Stimulated activated CD8-positive, alpha-beta memory T cell treated with anti-CD3 and anti-CD28 coated beads, Interleukin-7, amount 100 ng/mL, for 24 hours (primary cell): ENCODE measurements at places on chromosomes 5 and 9.

DNA sequence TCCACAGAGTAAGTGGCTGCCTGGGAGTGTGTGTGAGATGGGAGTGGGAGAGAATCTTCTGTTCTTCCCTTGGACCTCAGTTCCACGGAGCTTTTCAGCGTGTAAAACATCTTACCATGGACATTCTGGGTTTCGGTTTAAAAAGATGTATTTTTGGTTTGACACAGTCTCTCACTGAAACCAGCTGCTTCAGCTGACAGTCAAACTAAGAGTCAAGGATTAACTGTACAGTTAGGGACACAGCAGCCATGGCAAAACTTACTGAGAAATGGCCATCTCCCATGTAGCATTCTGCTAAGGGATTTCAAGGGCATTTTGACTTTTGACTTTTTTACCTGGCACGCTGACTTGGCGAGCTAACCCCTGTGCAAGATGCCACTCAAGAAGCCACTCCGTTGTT, 93.8 kb upstream of the IL12B start:
- no peak for DNase-seq

GRCh38 chr5:107670932-107671741, at the start of gene EFNA5:
Gene EFNA5, minus strand, starts transcription at chr5:107670937.
- no peak for DNase-seq

DNA sequence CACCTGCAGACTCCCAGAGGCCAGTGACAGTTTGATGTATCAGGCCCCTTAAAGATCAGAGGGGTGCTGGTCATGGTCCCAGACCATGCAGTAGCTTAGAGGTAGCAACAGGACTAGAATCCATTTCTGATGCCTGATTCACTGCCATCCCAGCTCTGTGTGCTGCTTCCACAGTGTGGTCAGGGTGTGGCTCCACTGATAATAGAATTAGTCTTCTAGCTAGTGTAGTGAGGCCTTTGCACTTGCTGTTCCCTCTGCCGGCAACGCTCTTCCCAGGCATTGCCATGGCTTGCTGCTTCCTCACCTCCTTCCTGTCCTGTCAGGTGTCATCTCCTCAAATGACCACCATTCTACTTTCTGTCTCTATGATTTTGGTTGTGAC, 15.8 kb downstream of the PPARGC1B start:
- DNase-seq, result no peak

DNA sequence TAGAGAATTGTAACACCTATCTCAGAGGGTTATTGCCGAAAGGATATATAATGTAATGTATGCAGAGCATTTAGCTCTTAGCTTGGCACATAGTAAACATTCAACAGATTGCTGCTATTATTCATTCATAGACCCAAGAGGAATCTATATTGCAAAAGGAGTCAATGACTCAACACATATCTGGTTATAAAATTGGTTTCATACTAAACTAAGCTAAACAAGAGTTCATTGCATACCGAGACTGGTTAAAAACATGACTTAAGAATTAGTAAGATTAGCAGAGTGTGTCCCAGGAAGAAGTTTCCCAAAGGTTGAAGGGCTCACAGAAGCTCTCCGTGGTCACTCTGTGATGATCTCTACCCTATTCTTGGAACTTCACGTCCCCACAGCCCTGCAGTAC, 339.6 kb upstream of the CCNH start:
- DNase-seq, result no peak

- no peak for DNase-seq
Measured at GRCh38 chr9:137083394-137084004, 3.3 kb upstream of the MAN1B1 start.

GRCh38 chr9:135729480-135729879, 27.5 kb downstream of the KCNT1 start:
- DNase-seq, result no peak

DNA sequence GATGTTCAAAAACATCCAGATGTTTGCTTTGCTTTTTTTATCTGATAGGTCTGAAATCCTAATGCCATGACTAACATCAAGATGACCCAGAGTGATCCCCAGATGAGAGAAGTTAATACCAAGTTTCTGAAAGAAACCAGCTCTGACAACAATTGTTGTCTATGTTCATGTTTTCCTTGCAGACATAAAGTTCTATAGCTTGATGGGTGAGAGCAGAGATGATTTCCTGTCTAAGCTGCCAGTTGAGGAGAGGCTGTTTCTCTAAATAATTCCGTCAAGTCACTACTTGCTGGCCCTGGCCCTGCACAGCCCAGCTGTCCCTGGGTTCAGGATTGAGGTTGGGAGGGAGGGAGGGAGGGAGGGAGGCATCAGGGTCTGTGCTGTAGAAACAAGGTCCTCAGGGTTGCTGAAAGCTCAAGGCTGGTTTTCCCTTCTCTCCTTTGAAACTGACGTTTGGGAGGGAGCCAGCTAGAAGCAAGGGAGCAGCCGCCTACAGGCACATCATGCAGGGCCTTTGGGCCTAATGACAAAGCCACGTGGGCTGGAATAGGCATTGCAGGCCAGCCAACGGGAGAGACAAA, 3.9 kb downstream of the SPARC start:
- no peak for DNase-seq

GRCh38 chr9:94286116-94286515, 27.0 kb downstream of the ZNF169 start:
- no peak for DNase-seq

DNA sequence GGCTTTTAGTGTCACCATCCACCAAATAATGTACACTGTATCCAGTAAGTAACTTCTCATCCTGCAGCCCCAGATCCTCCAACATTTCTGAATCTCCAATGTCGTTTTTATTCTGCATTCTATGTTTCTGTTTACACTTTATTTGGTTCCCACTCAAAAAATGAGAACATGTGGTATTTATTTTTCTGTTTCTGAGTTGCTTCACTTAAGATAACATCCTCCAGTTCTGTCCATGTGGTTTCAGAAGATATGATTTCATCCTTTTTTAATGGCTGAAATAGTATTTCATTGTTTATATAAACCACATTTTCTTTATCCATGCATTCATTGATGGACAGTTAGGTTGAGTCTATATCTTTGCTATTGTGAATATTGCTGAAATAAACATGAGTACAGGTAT, 677.3 kb upstream of the FTMT start:
- DNase-seq, result no peak

GRCh38 chr9:130137081-130137640, 35.0 kb upstream of the NCS1 start:
- no peak for DNase-seq

DNA sequence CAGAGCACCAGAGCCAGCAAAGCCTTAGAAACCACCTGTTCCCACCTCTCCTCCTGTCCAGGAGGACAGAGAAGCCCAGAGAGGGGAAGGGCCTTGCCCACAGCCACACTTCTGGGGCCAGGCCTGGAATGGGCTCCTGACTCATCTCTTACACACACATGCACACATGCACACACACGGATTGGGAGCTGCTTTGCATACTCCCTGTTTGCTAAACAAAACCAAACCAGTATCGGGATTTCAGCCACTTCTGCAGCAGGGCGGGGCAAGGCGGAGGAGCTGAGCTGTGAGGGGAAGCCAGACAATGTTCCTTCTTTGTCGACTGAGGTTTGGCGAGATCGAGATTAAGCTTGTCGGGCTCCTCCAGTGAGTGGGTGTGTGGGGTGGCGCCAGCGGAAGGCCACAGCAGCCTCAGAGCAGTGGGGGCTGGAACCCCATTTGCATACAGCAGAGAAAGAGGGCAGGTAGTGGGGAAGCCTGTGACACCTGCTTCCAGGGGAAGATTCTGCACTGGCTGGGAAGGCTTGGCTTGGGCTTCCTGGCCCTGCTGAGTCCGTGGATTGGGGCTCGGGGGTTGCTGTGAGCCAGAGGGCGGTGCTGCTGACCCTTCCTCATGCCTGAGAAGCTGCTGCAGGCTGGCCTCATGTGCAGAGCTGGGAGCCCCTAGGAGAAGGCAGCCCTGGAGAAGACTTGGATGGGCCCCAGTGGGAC, 16.1 kb downstream of the GFI1B start:
- no peak for DNase-seq

DNA sequence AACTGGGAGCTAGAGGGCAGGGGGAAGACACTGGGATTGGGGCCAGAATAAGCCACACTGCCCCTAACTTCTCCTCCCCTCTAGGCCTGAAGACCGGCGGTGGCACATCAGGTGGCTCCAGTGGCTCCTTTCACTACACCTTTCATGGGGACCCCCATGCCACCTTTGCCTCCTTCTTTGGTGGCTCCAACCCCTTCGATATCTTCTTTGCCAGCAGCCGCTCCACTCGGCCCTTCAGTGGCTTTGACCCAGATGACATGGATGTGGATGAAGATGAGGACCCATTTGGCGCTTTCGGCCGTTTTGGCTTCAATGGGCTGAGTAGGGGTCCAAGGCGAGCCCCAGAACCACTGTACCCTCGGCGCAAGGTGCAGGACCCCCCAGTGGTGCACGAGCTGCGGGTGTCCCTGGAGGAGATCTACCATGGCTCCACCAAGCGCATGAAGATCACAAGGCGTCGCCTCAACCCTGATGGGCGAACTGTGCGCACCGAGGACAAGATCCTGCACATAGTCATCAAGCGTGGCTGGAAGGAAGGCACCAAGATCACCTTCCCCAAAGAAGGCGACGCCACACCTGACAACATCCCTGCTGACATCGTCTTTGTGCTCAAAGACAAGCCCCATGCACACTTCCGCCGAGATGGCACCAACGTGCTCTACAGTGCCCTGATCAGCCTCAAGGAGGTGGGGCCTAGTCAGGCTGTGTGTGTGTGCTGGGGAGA, 6.8 kb downstream of the DNAJB5 start:
- DNase-seq, result no peak

GRCh38 chr9:128011071-128011817, 30.5 kb upstream of the EEIG1 start:
- DNase-seq, result no peak

- no peak for DNase-seq
Measured at GRCh38 chr9:127905788-127906191, 6.4 kb upstream of the ST6GALNAC6 start.

- no peak for DNase-seq
Measured at GRCh38 chr5:158224253-158224652, 365.3 kb upstream of the CLINT1 start.

GRCh38 chr5:53453898-53454718, 26.3 kb upstream of the FST start:
- no peak for DNase-seq

DNA sequence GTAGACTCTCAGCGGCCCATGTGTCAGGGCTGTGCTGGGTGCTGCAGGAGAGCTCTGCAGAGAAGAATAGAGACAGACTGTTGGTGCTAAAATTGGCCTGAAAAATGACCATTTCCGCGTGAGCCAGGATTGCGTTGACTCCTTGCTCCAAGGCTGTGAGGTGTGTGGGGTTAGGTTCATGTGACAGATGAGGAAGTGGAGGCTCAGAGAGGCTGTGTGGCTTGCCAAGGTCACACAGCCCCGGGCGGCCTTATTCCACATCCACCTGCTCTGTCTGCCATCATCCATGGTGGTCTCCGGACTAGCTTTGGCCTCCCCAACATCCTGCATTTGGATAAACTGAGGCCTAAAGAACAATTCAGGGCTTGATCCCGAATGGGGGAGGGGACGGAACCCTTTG, 15.2 kb downstream of the NEK6 start:
- no peak for DNase-seq

DNA sequence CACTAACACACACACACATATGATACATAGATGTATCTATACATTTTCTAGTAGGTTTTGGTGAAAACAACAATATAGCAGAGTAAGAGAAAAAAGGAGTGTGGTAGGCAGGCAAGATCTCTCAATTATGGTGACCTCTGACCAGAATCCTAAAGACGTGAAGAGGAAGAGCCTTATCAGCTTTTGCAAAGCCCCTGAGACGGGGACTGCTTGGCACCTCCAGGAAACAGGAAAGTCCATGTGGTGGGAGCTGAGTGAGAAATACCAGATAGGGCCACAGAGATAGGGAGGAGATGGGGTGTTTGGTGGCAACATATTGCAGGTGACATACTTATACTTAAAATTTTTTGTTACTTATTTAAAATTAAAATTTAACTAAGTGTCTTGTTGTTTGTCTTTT, 39.9 kb upstream of the CTXN3 start:
- no peak for DNase-seq

GRCh38 chr5:125609011-125609410, 814.2 kb upstream of the GRAMD2B start:
- no peak for DNase-seq

DNA sequence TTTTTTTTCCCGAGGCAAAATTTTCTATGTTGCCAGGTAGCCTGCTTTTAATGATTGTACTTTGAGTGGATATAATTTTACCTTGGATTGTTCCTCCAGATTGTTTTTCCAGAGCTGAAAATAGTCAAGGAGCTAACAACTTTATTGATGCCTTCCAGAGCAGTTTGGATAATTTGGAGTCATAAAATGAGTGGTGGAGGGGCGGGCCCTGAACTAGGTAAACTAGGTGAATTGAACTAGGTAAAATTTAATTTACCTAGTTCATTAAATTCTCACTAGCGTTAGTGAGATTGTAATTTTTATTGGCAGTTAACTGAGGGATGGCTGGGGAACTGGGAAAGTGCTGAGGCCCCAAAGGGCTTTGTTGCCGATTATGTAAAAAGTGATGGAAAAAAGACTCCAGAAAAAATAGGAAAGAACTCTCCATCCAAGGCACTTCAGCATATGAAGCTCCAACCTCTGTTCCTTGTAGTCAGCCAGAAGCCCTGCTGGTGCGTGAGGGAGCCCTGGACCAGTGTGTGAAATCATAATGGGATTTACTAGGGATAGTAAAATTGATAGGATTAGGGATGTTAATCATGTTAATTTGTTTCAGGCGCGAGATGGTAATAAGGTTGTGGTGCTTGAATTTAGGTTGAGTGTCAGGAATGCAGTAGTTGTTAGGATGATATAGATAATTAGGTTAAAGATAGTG, 1.7 kb downstream of the DNAJC25 start:
- no peak for DNase-seq

DNA sequence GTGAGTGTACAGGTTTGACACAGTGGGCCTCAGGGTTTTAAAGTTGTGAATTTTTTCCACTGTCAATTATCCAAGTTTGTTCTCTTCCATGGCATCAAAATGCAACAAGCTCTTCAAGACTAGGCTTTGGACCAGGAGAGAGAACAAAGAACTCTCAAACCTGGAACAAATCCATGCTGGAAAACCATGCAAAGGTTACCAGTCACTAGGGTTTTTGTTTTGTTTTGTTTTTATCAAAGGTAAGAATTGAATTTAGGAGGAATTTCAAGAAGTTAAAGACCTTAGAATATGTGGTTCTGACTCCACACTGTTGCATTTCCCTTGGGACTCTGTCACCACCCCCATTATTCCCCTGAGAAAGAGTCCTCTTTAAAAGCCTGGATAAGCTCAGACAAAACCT, 191.1 kb upstream of the PIK3R1 start:
- no peak for DNase-seq

- DNase-seq, result peak; percentile 35
Measured at GRCh38 chr9:128254855-128255759, 20.7 kb downstream of the GOLGA2 start.

GRCh38 chr9:128733256-128733655, 9.3 kb upstream of the ZDHHC12 start:
- no peak for DNase-seq

DNA sequence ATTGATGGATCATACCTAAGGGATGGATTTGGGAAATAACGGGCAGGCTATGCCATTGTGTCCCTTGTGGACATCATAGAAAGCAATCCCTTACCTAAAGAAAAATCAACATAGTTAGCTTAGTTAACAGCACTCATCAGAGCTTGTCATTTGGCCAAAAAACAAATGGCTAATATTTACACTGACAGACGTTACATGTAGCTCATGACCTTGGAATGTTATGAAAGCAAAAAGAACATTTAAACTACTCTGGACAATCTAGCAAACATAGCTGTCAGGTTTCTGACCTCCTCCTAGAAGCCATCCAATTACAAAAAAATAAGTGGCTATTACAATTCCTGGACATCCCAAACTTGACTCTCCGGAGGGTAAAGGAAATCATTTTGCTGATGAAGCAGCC, 23.8 kb downstream of the TMEM232 start:
- DNase-seq, result no peak

GRCh38 chr5:10490927-10491672, 49.4 kb downstream of the ROPN1L start:
- no peak for DNase-seq
